Amniotic stem cell (primary cell): ENCODE measurements at places on chromosomes 2 and 18.
A peak's percentile ranks its signal among the peaks of the same experiment; 100 is the strongest.

GRCh38 chr18:3482258-3482657, 32.3 kb downstream of the TGIF1 start:
- DNase-seq, result no peak

DNA sequence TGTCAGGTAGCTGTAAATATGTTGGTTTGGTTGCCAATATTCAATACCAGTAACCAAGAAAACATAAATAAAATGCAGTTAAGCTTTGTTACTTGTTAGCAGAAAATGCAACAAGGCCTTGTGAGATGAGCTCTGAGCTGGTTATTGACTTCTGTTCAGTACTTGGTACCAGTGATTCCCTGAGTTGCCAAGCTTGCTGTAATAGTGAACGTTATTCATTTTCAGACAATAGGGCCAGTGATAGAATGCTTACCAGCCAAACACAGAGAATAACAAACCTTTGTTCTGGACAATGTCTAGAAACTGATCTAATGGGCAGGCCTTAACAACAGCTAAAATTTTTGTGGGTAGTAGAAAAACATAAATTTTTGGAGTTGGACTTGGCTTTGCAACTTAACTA, 29.5 kb downstream of the RASGRP3 start:
- no peak for DNase-seq

- no peak for DNase-seq
Observed at GRCh38 chr2:144082327-144082726, 437.6 kb downstream of the ZEB2 start.

DNA sequence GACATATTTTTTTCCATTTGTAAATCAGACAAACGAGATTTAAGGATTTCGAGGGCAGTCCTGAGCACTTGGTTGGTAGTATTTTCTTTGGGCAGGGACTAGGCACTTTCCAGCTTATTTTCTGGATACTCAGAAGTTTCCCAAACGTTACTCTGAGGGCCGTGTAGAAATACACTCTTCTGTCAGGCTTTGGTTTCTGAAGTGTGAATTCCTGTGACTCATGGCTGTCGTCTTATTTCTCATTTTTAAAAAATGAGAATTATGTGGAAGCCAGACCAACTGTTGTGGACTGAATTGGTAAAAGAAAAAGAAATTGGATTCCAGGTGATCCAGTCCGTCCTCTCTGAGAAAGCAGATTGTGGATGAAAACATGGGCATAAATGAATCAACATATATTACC, 658.6 kb upstream of the FANCL start:
- DNase-seq, result peak; percentile 16

GRCh38 chr2:168650781-168651180, 151.7 kb upstream of the NOSTRIN start:
- no peak for DNase-seq

- no peak for DNase-seq
Observed at GRCh38 chr2:216044883-216045486, 31.6 kb upstream of the MREG start.

GRCh38 chr2:47243596-47244323, 88.7 kb upstream of the STPG4 start:
- DNase-seq, result no peak

DNA sequence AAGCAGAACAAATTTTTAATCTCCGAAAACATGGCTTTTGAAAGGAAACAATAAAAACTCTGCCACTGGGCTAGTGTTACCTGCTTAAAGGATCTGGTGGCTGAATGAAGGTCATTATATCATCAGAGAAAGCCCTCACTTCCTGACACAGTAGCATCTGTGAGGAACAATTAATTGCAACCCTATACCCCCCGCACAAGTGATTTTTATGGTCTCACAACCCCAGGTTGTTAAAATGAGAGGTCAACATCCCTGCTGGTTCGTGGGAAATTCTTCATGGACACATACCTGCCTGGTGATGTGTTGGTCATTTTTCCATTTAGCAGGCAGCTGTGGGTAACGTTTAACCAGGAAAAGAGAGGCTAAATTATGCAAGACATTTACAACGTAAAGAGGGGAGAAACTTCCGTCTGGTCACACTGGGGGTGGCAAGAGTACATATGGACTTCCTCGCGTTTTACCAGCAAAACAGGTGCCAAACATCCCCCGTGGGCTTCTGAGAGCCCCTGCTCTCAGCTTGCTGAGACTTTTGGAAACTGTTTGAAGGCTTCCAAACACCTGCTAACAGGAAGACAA, 29.2 kb downstream of the NIFK start:
- no peak for DNase-seq

- no peak for DNase-seq
Observed at GRCh38 chr18:36365836-36366775, 68.6 kb downstream of the FHOD3 start.

- no peak for DNase-seq
Observed at GRCh38 chr2:11142987-11143386, 12.3 kb upstream of the SLC66A3 start.

GRCh38 chr2:173393186-173393585, 38.5 kb downstream of the CDCA7 start:
- no peak for DNase-seq

- no peak for DNase-seq
Observed at GRCh38 chr18:74286106-74286855, 5.5 kb downstream of the CYB5A start.

DNA sequence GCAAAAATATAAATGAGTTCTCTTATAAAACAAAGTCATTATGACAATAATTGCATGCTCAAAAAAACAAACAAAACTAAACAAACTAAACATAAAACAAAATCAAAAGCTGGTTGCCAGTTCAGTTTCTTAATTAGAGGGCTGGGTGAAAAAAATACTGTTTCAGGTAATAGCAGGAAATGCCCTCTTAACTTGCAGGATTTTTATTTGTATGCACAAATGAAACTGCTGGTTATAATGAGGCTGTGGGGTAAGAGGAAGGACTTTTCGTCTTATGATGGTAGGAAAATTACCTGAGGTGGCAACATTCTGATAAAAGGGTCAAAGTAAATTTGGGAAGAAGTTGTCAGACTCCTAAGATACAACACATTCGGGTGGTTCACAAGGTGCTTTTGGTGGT, 21.5 kb upstream of the CDKL4 start:
- DNase-seq, result no peak

GRCh38 chr2:216031960-216032689, 18.8 kb upstream of the MREG start:
- DNase-seq, result peak; percentile 59

DNA sequence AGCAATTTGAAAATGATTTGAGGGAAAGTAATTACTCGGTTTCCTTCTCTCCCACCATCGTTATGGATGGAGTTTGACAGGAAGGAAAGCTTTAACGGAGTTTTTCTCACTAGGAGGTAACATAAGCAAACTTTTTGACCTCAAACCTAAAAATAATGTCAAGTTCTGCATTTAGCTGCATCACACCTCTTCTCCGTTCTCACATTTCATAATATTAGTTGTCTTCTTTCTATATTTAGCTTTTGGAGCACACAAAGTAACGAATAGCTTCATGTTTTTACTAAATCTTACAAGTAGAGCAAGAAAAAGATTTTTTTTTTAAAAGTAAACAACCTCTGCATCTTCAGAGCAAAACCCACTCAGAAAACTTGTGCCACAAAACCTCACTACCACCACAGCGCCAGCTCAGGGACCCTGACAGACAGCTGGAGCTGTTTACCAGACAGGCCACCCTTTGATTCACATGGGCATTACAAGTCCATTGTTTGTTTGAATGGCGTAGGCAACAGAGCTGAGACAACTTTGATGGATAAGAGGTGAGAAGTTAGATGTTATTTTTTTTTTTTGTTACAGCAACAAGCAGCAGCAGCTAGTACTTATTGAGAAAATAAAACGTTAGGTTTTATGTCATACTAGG, 21.9 kb upstream of the ICOS start:
- no peak for DNase-seq

GRCh38 chr2:219400562-219400961, 12.8 kb upstream of the DNPEP start:
- no peak for DNase-seq

- DNase-seq, result no peak
Observed at GRCh38 chr2:8132351-8132831, 549.5 kb upstream of the ID2 start.

- no peak for DNase-seq
Observed at GRCh38 chr2:3078684-3079083, 298.9 kb downstream of the EIPR1 start.

DNA sequence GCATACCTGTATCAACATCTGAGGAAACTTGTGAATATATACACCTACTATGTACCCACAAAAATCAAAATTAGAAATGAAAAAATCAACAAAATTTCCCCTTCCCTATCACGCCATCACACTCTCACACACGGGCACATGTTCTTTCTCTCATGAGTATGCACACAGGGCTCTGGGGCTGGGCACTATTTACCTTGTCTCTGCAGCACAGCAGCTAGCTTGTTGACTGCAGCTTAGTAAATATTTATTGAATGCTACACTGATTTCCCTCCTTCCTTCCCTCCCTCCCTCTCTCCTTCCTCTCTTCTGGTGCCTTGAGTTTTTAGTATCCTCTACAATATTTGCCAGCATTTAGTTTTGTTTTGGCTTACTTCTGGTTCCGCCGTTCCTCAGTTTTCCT, 182.7 kb upstream of the LHCGR start:
- DNase-seq, result no peak

DNA sequence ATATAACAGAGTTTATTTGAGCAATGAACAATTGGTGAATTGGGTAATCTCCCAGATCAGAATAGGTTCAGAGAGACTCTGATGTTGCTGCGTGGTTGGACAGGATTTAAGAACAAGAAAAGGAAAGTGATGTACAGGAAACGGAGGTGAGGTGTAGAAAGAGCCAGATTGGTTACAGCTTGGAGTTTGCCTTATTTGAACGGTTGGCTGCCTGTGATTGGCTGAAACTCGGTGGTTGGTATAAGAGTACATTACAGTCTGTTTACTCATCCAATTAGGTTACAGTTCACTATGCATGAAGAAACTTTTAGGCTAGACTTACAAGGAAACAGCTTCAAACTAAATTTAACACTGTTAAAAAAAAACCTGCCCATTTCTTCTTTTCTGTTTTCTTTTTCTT, 68.0 kb upstream of the CABLES1 start:
- DNase-seq, result no peak

DNA sequence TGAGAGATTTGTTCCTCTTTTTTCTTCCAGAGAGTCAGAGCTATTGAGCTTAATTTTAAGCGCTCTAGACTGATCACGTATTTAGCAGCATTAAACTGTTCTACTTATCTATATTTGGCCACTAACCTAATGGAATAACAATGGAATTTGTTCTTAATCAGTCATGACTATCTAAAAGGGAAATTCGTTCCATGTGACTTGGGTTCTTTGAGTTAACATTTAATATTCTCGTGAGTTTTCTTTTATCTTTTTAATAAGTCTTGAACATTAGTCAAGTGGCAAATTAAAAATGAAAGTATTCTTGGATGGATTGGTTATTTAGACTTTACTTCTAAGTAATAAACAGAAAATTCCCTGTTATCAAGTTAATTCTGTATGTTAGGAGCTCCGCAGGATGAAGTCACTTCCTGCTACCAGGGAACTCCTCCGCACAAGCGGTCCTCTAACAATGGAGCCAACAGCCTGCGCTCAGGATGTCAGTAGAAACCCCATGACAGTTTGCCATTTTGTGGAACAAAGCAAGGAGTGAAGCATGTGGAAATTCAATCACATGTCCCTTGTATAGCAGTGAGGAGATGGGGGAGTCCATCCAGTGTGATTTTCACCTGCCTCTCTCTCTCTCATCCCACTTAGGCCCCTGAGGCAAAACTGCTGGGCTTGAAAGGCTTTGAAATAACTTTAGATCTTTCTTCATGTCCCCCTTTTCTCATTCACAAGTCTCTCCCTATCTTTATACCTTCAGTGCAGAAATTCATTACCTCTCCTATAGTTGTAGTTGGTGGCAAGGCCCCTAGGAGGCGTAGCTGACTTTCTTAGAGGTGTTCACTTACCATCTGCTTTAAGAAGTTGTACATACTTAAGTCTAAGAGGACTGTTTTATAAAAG, 138.1 kb downstream of the WDR7 start:
- no peak for DNase-seq

DNA sequence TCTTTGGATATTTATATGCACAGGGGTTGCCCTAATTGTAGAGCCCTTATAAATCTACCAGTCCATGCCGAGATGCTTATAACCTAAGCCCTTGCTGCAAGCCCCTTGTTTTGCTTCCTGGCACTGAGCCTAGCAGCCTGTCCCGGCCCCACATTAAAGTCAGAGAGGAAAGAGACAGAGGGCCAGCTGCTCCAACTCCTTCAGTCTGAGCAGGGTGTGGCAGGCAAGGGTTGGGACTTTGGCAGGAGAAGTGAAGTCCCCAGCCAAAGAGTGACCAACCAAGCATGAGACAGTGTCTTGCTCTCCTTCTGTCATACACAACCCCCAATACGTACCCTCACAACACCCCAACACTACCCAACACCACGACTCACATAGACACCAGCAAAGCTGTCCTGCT, 54.7 kb upstream of the FZD7 start:
- no peak for DNase-seq

- DNase-seq, result no peak
Observed at GRCh38 chr18:55248495-55248894, 289.2 kb upstream of the CCDC68 start.

DNA sequence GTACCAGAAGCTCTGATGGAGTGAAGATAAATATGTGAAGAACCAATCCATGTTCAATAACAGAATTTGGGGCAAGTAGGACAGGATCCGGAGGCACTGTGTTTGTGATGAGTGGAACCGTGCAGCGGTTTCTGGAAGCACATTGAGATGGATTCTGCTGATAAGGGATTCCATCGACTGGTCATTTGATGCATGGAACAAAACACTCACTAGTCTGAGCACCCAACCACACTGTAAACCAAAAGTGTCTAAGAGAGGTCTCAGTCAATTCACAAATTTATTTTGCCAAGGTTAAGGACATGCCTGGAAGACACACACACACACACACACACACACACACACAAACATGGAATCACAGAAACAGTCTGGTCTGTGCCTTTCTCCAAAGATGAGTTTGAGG, 459.5 kb downstream of the FBXO15 start:
- DNase-seq, result no peak

- no peak for DNase-seq
Observed at GRCh38 chr2:230691005-230691647, 21.5 kb upstream of the CAB39 start.

- no peak for DNase-seq
Observed at GRCh38 chr18:32373995-32374394, 96.7 kb downstream of the GAREM1 start.

DNA sequence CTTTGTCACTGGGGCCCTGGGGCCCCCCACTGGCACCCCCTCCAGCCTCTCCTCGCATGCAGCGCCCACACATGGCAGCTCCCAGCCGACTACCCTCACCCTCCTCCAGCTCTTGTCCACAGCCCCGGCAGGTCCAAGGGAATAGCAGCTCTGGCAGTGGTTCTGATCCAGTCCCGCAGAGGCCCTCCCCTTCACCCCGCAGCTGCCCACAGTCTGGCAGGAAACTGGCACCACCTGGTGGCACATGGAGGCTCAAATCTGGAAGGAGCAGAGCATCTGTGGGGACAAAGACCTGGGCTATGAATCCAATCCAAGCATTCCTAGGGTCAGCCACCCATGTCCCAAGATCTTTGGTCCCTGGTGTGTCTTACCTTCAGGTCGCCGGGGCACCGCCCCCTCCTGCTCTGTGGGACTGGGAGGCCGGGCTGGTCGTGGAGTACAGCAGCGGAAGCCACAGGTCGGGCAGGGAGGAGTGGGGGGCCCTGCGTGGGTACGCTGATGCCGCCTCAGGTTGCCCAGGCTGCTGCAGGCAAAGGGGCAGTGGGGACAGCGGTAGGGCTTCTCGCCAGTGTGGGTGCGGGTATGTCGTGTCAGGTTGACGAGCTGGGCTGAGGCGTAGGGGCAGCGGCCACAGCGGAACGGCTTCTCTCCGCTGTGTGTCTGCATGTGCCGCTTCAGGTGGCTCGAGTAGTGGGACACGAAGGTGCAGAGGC, 2.3 kb downstream of the ZNF513 start:
- no peak for DNase-seq

- no peak for DNase-seq
Observed at GRCh38 chr2:240951045-240951594, 45.0 kb downstream of the CROCC2 start.
